ENCODE measurements at places on chromosomes 13 and 19.

- DNase-seq, result no peak
These were observed 21.5 kb downstream of the NFIC start for GRCh38 chr19:3387645-3388589.

DNA sequence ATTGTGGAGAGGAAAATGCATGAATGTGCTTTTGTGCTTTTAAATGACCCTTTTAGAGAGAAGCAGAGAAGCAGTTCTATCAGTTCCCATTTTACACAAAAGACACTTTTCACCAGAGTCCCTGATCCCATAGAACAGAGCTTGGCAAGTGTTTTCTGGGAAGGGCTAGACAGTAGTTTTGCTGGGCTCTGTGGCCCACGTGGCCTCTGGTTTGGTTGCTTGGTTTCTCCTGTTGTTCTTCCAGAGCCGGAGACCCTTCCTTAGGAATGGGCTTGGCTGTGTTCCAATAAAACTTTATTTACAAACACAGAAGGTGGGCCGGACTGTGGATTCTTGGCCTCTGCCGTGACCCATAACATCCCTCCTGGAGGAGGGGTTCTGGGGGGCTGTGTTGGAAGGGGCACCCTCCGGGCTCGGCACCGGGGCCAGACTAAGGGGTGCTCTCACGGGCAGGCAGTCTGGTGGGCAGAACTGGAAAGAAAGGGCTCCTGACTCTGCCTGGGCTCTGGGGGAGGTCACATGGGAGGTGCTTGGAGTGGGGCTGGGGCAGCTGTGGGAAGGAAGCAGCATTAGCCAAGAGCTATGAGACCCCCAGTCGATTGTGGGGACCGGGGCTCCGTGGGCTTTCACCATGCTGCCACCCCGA is 3.2 kb downstream of the SPPL2B start:
- DNase-seq, result no peak

DNA sequence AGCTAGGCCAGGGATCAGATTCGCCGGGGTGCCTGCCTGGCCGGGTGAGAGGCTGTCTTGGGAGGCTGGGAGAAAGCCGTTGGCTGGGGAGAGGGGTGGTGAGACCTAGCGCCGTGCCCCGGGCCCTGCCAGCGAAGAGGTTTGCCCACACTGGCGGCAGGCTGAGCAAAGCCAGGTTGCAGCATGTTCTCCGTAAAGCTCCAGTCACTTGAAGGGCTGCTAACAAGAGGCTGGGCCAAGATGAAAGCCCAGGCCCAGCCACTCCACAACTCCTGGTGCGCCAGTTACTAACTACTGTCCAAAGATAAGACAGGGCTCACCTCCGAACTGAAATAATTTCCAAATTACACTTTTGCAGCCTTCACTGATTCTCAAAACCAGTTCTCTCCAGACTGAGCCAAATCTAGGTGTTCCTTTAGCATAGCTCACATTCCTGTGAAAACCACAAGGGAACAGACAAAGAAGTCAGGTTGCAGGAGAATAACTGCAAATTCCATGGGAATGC is 16.3 kb downstream of the ELAVL1 start:
- no peak for DNase-seq

- no peak for DNase-seq
These were observed 52.3 kb upstream of the FNDC3A start for GRCh38 chr13:48923376-48923775.

GRCh38 chr13:114121496-114122126 is 10.8 kb downstream of the RASA3 start:
- DNase-seq, result no peak

- no peak for DNase-seq
These were observed 40.7 kb upstream of the DOCK9 start for GRCh38 chr13:99018418-99019180.

DNA sequence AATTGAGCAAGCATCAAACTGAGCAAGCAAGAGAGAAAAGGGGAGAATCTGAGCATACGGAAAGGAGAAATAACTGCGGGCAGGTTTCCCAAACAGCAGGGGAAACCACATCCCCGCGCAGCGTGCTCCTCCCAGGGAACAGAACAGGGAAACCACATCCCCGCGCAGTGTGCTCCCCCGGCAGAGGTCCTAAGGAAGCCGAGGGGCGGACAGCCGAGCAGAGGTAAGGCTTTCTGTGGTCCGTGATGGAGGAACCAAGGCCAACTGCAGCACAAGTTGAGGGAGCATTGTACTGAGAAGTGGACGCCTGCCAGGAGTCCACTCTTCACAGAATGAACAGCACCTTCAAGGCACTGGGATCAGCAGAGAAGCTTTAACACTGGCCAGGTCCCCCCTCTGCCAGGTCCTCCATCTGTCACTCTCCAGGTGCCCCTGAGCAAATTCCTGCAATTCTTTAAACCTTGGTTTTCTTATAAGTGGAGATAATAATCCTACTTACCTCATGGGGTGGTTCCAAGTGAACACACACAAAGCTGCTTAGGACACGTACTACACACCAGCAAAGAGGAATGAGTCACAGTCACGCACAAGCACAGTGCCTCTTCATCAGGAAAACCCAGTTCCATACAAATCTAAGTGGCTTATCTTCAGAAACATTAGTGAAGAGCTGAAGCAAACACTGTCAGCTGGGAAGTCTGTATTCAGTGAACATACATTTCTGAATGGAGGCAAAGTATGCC is 23.0 kb upstream of the LAMP1 start:
- DNase-seq, result no peak

- DNase-seq, result peak; percentile 71
These were observed 109.8 kb upstream of the MLNR start for GRCh38 chr13:49110122-49110912.

GRCh38 chr13:44573790-44574465 is 2.2 kb downstream of the TSC22D1 start:
- DNase-seq, result peak; percentile 8

DNA sequence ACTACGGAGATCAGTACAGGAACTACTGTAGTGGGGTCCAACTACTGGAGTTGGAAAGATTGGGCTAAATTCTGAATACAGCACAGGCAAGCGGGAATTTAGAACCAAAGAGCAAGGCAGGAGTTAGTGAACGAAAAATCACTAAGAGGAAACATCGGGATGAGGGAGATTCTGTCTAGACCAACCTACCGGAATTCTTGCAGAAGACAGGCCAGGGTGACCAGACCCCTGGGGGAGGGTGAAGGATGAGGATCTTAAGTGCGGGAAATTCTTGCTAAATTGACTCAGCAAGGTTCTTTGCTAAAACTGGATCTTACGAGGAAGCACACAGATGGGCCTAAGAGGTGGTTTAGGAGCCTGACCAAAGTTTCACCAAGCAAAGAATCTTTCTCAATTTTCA is 13.2 kb upstream of the PSPC1 start:
- no peak for DNase-seq

DNA sequence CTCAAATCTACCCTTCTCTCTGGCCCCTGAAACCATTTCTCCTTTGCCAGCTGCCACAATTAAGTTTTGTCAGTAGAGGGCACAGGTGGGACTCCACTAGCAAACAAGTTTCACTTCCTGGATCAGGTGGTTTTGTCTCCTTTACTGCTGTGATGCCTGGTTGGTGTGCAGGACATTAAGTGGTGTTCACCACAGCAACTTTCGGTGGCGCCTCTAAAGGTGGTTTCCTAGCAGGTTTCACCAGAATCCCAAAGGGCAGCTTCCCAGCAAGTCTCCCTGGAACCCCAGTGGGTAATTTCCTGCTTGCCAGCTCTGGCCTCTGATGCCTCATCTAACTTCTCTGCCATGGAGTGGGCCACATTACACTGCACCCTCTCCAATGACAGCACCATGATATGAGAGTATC is 16.6 kb downstream of the MED4 start:
- no peak for DNase-seq

All from GM04504 (cell line).